CD14-positive monocyte (primary cell): ENCODE measurements at places on chromosomes 4 and X.

GRCh38 chrX:1743105-1743504 is 128.2 kb downstream of the ASMT start:
- no peak for DNase-seq

- DNase-seq: no peak
These were observed 78.0 kb downstream of the GABRB1 start for GRCh38 chr4:47109379-47109778.

DNA sequence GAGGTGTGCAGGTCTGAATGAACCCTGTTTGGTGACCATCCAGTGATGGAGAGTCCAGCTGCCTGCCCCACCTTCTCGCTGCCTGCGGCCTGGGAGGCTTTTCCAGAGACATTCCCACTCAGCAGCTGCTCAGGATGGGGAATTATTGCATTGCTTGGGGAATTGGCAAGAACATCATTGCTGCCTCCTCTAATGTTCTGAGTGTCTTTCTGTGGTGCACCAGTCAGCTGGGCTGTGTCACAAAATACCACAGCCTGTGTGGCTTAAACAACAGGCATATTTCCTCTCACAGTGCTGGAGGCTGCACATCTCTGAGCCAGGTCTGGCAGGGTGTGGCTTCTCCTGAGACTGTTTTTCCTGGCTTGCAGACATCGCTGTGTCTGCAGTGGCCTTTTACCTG is 86.8 kb upstream of the AFAP1 start:
- no peak for DNase-seq

- no peak for DNase-seq
These were observed 22.6 kb downstream of the BCLAF3 start for GRCh38 chrX:19968276-19968675.

DNA sequence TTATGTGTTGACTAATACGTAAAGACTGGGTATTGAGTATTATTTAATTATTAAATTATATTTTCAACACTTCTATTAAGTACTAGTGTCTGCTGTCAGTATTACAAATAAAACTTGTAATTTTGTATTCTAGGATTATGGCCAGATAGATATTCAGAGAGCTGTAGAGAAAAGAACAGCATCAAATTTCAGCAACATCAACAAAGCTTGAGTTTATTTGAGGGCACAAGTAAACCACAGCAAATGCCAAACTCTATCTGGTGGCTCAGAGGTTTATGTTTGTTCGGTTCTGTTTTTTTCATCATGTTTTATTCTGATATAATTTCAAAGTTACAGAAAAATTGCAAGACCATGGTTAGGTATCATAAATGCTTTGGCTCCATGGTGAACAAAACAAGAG is 1530.5 kb downstream of the PCDH18 start:
- DNase-seq: no peak

- DNase-seq: no peak
These were observed 28.1 kb downstream of the MCUB start for GRCh38 chr4:109588176-109588575.

GRCh38 chrX:10397349-10397748 is 223.0 kb downstream of the MID1 start:
- peak; percentile 4 for DNase-seq

GRCh38 chrX:74449937-74450330 is 28.6 kb downstream of the SLC16A2 start:
- DNase-seq: no peak

GRCh38 chr4:112245383-112245782 is 13.8 kb downstream of the AP1AR start:
- no peak for DNase-seq

- DNase-seq: no peak
These were observed 9.1 kb downstream of the IL13RA1 start for GRCh38 chrX:118736394-118737010.

GRCh38 chr4:81180916-81181315 is 34.1 kb downstream of the PRKG2 start:
- DNase-seq: no peak

DNA sequence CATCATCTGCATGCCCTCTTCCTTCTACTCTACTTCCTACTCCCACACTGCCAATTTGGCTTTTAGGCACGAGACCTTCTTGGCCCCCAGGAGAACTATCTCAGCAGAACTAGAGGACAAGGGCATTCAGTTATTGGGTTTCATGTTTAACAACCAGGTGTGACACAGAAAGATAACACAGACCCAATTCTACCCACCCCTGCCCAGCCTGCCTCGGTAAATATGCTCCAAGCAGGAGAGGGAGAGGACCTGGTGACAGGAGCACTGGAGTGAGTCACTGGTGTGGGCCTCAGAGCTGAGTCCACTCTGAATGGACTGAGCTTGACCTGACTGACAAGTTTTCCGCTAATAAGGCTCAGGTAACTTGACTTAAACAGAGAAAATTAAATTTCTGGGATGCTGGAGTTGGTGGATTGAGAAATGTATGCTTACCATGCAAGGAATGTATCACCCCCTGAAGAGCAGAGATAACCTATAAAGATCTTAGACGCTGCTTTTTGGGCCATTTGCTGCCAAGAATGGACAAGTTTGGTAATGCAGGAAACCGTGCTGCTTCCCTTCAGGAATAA is 52.5 kb downstream of the CASP3 start:
- DNase-seq: no peak

DNA sequence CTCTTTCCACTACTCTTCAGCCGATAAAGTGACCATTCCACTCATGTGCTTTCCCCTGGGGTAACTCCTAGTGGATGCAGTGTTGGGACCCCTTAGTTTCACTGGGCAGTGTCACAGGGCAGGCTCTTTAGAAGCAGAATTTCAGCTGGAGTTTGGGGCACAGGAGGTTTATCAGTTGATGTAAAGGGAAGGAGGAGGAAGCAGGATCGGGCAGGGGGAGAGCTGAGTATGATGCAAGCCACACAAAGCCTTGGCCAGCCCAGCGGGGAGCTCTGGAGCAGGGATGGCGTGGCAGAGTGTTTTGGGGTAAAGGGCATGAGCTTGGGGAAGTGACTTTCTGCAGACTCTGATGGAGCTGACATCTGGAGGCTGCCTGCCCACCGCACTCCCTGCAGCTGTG is 19.3 kb downstream of the WDR13 start:
- DNase-seq: no peak

DNA sequence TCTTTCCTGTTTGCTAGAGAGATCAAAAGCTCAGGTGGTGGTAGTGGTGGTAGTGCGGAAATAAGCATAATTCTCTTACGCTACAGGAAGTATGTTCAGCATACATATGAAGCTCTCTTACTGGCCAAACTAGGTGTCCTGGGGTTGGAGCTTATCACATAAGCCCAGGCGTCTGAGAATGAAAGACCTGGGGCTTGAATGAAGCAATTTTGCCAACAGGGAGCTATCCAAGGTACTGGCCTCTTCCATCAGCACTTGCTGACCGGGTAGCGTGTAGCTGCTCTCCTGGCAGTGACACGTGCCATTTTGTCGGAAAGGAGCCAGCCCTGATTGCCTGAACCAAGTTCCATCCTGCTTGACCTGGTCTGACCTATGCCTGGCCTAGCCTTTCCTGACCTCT is 65.9 kb upstream of the HPF1 start:
- no peak for DNase-seq

- no peak for DNase-seq
These were observed 376.4 kb upstream of the NOCT start for GRCh38 chr4:138639018-138639741.

DNA sequence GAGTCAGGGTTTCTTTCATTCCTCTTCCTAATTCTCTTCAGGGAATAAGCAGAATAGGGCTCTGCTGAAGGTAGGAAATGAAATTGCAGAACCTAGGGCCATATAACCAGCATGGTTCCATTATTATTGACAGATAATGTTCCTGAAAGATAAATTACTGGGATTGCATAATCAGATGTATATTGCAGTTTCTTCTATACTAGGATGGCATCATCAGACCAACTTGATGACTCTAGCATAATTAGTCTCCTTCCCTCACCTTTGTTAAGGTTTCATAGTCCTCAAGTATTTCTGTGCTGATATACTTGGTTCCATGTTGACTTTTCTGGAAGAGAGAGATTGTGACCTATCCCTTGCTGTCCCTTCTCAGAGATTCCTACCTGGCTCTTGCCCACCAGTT is 492.3 kb upstream of the LCORL start:
- DNase-seq: no peak

- DNase-seq: no peak
These were observed 1999.0 kb downstream of the ARAP2 start for GRCh38 chr4:34245276-34245675.

- no peak for DNase-seq
These were observed 4.8 kb downstream of the MSANTD1 start for GRCh38 chr4:3253808-3254207.

DNA sequence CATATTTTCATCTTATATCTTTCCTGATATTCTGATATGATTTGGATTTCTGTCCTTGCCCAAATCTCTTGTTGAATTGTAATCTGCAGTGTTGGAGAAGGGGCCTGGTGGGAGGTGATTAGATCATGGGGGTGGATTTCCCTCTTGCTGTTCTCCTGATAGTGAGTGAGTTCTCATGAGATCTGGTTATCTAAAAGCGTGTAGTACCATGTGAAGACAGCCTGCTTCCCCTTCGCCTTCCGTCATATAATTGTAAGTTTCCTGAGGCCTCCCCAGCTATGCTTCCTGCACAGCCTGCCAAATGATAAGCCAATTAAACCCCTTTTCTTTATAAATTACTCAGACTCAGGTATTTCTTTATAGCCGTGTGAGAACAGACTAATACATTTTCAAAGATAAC is 77.2 kb downstream of the ANKRD50 start:
- no peak for DNase-seq

- no peak for DNase-seq
These were observed 207.9 kb upstream of the FAM241A start for GRCh38 chr4:111937368-111937767.

- DNase-seq: no peak
These were observed 37.0 kb downstream of the SH2D1A start for GRCh38 chrX:124383354-124383753.

DNA sequence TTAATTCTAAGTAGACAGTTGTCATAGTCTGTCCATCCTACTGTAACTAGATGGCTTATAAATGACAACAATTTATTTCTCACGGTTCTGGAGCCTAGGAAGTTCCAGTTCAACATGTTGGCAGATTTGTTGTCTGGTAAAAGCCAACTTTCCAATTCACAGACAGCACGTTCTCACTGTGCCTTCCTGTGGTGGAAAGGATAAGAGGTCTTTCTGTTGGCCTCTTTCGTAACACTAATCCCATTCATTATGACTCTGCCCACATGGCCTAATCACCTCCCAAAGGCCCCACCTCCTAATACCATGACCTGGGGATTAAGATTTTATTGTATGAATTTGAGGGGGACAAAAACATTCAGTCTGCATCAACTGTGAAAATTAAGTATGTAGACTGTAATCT is 83.2 kb downstream of the GALNTL6 start:
- no peak for DNase-seq

- peak; percentile 61 for DNase-seq
These were observed 44.4 kb upstream of the TAPT1 start for GRCh38 chr4:16270454-16271328.

- no peak for DNase-seq
These were observed 700.7 kb downstream of the PCDH18 start for GRCh38 chr4:136831553-136831952.

DNA sequence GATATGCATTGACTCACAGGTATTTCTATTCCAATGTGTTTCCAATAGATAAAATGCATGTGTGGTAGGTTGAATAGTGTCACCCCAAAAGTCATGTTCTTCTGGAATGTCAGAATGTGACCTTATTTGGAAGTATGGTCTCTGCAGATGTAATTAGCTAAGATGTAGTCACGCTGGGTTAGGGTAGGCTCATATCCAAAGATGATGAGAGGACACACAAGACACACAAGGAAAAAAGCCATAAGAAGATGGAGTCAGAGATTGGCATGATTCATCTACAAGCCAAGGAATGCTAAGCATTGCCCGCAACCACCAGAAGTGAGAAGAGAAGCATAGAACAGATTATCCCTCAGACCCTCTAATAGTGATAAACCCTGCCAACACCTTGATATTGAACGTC is 17.5 kb downstream of the ZNF330 start:
- DNase-seq: no peak

- no peak for DNase-seq
These were observed 359.1 kb downstream of the ZNF674 start for GRCh38 chrX:46185923-46186810.

DNA sequence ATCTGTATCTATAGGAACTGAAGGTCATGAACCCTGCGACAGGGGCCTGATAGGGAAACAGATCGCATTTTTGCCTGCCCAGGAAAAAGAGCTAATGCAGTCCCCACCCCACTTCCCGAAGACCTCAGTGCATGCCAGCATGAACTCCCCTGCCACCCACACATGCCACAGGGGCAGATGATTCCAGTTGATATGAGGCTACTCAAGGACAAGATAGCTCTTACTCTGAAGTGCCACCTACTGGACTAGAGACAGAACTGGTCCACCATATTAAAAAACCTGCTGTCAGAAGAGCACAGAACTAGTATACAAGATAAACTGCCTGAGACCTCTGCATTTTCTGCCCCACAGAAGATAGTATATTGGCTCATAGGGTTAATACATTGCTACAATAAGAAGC is 68.0 kb downstream of the YIPF7 start:
- no peak for DNase-seq

DNA sequence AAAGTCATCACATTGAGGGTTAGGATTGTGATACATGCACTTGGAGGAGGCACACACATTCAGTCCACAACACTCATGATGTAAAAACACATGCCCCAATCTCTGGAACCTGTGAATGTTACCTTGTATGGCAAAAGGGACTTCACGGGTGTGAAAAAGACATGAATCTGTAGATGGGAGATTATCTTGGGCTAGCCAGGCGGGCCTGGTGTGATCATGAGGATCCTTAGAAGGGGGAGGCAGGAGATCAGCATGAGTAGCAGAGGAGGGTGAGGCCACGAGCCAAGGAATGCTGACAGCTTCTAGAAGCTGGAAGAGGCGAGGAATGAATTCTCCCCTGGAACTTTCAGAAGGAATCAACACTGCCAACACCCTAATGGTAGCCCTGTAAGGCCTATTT is 77.5 kb upstream of the ENPP6 start:
- DNase-seq: no peak

DNA sequence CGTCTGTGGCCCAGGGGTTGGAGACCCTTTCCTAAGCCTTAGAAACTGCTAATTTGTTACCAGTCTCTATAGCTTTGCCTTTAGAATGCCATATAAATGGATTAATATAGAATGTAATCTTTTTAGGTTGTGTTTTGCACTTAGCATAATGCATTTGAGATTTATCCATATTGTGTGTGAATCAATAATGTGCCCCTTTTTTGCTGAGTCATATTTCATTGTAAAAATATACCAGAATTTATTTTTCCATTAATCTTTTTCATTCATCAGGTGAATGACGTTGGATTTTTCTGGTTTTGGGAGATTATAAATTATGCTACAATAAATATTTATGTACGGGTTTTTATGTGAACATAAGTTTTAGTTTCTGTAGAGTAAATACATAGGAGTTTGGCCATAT is 478.8 kb upstream of the MAGEB18 start:
- DNase-seq: no peak

- no peak for DNase-seq
These were observed 172.6 kb downstream of the RBM46 start for GRCh38 chr4:154953691-154954090.

- no peak for DNase-seq
These were observed 176.6 kb downstream of the NR3C2 start for GRCh38 chr4:148265627-148266026.
